ENCODE measurements at places on chromosomes 2 and 18.

DNA sequence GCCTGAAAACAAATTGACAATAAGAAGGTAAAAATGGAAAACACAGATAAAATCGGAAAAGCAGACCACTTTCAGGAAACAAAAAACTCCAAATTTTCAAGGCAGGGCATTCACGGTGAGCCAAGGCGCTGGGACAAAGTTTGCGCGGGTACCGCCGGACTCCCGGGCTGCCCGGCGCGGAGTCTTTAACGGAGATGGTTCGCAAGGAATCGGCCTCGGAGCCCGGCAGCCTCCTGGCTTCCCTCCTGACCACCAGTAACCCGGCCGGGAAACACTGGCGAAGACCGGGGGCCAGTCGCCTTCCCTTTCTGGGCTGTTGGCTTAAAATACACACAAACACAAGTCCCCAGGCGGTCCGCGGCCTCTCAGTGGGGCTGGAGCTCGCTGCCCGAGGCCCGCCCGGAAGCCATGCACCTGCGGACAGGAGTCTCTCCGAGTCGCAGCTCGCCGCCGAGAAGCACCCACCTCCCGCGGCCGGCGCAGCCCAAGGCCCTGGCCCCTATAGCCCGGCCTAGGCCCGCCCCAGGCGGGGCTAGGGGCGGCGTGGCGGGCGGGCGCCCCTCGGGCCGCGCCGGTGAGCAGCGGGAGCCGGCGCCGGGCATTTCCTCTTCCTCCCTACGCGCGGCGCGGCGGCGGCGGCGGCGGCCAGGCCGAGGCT lies 622 bp upstream of the KCMF1 start:
- DNase-seq = peak; percentile 48

GRCh38 chr2:101435001-101435862 lies 39.7 kb downstream of the RFX8 start:
- no peak for DNase-seq

GRCh38 chr2:151040039-151040438 lies 221.6 kb downstream of the RBM43 start:
- no peak for DNase-seq

DNA sequence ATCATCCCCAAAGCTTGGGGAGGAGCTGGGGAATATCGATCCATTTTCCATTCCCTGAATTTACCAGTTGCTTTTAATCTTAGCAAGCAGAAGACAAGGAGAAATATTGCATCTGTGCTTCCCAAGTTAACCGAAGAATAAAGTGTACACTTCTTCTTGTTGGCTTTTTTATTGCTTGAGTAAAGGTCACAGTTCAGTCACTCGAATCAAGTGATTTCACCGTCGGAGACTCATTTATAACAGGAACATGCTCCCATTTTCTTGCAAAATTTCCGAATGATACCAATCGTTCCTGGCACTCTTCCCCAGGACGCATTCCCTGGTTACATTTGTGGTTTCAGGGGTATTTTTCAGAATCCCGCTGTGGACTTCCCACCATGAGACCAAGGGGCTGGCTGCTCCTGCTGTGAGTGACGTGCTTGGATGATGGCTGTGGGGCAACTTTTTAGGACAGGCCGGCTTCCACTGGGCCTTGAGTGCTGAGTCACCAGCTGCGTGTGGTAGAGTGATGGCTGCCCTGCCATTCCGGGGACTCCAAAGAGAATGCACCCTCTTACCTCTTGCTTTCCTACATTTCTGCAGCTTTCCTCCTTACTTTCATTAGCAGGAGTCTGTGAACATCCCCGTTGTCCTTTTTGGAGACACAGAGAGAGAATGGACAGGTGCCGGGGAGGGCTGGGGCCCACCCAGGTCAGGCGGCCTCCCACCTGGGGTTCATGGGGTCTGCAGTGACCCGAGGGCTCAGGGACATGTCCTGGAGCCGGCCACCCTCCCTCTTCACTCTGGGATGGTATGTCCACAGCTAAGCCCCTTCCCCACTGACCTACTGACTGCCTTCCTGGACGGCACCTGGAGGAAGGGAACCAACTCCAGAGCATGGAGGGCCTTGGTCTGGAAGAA lies 60.7 kb upstream of the HDAC4 start:
- DNase-seq = no peak

DNA sequence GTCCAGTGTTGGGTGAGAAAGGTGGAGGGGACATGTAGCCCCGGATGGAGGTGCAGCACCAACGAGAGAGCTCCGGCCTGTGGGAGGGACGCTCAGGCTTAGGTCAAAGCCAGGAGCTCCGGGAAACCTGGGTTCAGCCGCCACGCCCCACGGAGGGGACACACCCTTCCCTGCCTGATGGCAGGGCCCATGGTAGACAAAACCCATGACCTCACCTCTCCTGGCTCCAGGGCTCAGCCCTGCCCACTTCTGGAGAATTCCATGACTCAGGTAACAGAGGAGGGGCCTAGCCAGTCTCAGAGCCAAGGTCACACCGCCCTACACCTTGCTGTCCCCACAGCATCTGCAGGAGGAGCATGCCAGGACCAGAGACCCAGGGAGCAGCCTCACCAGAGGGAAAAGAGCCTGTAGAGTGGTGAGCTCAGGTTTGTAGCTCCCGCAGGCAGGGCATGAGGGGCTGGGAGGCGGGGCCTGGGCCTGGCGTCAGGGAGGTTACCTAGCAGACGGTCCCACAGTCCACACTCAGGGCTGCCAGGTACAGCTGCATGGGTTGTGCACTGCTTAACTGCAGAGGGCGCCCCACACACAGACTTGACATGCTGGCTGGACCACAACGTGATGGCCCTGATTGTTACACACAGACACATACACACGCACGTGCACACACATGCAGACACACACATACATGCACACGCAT lies 70.8 kb upstream of the SMAD7 start:
- no peak for DNase-seq

DNA sequence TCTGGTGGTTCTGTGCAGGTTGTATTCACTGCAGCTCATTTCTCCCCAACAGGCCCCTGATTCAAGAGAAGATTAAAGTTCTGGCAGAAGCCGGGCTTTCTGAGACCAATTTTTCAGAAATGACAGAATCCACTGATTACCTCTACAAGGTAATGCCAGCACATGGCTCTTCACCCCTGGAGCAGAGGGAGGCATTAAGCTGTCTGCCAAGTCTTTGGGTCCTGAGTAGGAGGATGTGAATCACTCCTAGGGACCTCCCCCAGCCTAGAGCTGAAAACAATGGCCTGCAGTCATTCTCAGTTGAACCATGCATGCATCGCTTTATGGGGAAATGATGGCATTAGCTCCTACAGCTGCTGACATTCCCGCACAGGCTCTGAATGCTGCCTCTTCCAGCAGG lies 20.5 kb upstream of the RPL37A start:
- DNase-seq = peak; percentile 14

- no peak for DNase-seq
Measured at GRCh38 chr2:7356909-7357584, 439.8 kb downstream of the RNF144A start.

DNA sequence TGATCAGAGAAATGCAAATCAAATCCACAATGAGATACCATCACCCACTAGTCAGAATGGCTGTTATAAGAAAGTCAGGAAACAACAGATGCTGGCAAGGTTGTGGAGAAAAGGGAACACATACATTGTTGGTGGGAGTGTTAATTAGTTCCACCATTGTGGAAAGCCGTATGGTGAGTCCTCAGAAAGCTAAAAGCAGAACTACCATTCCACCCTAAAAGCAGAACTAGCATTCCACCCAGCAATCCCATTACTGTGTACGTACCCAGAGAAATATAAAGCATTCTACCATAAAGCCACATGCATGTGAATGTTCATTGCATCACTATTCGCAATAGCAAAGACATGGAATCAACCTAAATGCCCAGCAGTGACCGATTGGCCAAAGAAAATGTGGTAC lies 60.7 kb downstream of the ANKRD62 start:
- DNase-seq = no peak

DNA sequence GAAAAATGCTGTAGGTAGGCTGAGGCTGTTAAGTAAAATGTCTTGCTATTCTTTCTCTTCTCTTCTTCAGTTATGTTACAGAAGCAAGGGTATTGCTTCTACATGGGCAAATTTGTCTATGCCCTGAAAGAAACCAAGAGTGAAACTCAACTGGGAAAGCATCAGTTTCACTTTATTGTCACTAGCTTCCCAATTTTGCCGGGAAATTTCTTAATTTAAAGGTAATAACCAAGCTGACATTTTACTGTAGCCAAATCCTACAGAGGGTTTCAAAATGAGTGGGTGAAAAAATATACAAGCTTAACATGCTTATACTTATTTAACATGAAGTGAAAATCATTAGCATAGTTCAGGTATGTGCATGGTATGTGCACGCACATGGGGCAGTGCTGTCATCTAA lies 3.2 kb downstream of the TANK start:
- no peak for DNase-seq

DNA sequence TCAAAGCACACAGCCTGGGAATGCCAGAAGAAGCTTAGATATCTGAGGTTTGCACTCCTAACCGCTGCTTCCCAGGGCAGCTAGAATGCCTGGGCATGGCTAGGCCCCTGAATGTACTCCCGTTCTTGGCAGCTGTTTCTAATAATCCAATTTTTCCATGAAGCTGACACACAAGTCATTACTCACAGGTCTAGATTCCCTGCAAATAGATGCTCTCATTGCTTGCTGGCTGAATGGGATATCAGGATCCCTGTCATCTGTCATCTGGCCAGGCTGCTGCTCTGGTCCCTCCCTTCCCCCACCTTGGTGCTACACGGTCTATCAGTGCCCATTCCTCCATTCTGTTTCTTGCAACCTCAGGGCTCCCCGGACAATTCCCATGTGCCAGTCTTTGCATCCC lies 40.7 kb upstream of the TEX51 start:
- DNase-seq = no peak

DNA sequence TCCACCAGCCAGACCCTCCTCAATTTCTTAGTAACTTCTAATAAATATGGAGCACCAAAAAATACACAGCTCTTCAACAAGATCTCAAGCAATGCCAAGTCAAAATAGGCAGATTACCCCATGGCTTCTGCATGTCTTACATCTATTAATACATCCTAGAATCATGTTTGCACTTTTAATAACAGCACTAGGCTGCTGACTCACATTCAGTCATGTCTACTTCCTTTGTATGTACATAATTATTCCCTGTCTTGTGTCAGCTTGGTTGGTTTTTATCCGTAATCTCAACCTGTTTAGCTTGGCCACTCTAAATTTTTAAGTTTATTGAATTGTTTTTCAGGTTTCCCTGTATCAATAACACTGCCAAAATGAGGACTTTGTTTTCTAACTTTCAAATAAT lies 420.1 kb upstream of the ACVR2A start:
- no peak for DNase-seq

Data from caudate nucleus (tissue), 63 donors.